ENCODE measurements at places on chromosomes 16 and 17.

DNA sequence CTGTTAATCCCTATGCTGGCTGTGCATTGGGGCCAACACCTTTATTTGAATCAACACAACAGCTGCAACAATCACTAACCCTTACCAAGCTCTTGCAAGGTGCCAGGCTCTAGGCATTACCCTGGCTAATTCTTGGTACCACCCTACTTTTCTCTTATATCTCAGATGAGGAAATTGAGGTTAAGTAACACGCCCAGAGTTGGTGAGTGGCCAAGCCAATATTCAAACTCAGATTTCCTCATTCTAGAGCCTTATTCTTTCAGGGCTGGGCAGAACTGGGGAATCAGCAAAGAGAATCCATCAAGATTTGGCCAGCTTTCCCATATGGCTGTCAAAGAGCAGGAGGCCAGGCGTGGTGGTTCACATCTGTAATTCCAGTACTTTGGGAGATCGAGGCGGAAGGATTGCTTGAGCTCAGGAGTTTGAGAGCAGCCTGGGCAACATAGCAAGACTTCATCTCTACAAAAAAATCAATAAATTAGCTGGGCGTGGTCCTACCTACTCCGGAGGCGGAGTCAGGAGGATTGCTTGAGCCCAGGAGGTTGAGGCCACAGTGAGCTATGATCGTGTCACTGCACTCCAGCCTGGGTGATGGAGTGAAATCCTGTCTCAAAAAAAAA, 23.7 kb downstream of the ARSG start:
- H3K27ac ChIP-seq, result no peak overlapping the region
- H3K27me3 ChIP-seq, result peaks cover 3% of the 10 kb centered on the region
- peaks cover 31% of the 10 kb centered on the region for H3K4me1 ChIP-seq
- peak overlapping the region; percentile 60 for H3K4me3 ChIP-seq
- peaks cover 9% of the 10 kb centered on the region for H3K36me3 ChIP-seq
- DNase-seq, result no peak

- no peak for DNase-seq
- H3K27ac ChIP-seq, result peak overlapping the region; percentile 99
- H3K27me3 ChIP-seq, result no peaks in the 10 kb centered on the region
- H3K4me1 ChIP-seq, result peaks cover 17% of the 10 kb centered on the region
Observed at GRCh38 chr17:27352448-27353032, 58.6 kb downstream of the WSB1 start.

GRCh38 chr17:12007466-12007865, 10.2 kb upstream of the ZNF18 start:
- no peaks in the 10 kb centered on the region for H3K4me1 ChIP-seq
- H3K4me3 ChIP-seq, result no peak overlapping the region
- H3K27ac ChIP-seq, result no peak overlapping the region

DNA sequence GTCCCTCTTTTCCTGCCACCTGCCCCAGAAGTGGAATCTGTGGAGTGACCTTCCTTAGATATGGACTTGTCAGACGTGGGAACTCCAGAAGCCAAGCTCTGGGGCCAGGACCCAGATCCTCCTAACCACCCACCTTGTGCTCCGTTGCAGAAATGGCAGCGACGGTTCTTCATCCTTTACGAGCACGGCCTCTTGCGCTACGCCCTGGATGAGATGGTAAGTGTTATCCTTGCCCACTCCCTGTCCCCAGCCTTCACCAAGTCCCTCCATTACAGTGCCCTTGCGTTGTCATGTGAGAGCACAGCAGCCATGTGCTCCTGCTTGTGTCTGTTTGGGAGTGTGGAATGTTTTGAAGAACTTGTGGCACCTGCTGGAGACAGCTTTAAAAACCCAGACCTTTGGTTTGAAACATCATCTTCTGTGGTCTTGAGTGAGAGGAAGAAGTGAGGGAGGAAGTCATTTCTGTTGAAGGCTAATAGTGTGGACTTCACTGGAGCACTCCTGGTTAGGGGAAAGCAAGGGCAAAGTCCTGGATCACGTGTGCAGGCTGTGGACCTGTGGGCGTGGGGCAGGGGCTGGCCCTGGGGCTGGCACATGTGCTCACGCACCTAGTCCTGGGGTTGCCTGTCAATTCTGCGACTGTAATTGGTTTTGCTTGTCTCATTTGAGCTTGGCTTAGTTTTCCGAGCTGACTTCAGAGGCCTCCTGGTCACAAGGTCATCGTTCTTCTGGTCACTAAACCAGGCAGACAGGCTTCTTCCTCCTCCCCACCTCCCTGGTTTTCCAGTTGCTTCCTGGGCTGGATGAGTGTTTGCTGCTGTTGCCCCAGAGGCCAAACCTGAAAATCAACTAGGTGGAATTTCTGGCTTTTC, 35.8 kb downstream of the MPRIP start:
- H3K27ac ChIP-seq, result peak overlapping the region; percentile 67
- no peaks in the 10 kb centered on the region for H3K27me3 ChIP-seq
- H3K36me3 ChIP-seq, result peaks cover 29% of the 10 kb centered on the region
- no peak overlapping the region for H3K4me3 ChIP-seq
- H3K4me1 ChIP-seq, result peaks cover 22% of the 10 kb centered on the region

DNA sequence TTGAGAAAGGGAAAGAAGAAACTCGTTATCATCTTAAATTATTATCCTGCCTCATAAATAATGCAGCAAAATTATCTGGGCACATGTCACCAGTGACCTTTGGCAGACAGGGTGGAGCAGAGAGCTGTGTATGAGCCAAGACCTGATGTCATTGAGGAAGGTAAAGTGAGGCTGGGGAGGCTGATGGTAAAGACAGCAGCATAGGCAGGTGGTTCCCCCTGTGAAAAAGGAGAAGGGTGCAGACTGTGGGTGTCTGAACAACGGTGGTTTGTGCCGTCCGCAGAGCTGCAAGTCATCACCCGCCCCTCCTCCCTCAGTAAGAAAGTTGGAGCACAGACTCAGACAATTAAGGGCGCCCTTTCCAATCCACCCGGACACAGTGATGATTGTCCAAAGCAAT, 30.8 kb upstream of the METTL16 start:
- H3K4me3 ChIP-seq, result no peak overlapping the region
- peak; percentile 10 for DNase-seq
- H3K27ac ChIP-seq, result no peak overlapping the region
- no peaks in the 10 kb centered on the region for H3K36me3 ChIP-seq

GRCh38 chr17:71084219-71084618, 914.9 kb downstream of the KCNJ2 start:
- no peaks in the 10 kb centered on the region for H3K36me3 ChIP-seq
- H3K4me1 ChIP-seq, result no peaks in the 10 kb centered on the region
- H3K27me3 ChIP-seq, result no peaks in the 10 kb centered on the region
- no peak for DNase-seq
- no peak overlapping the region for H3K4me3 ChIP-seq
- H3K27ac ChIP-seq, result no peak overlapping the region

GRCh38 chr17:39173080-39173479, 7.1 kb upstream of the ARL5C start:
- peaks cover 6% of the 10 kb centered on the region for H3K4me1 ChIP-seq
- peaks cover 19% of the 10 kb centered on the region for H3K27me3 ChIP-seq
- no peak overlapping the region for H3K4me3 ChIP-seq

DNA sequence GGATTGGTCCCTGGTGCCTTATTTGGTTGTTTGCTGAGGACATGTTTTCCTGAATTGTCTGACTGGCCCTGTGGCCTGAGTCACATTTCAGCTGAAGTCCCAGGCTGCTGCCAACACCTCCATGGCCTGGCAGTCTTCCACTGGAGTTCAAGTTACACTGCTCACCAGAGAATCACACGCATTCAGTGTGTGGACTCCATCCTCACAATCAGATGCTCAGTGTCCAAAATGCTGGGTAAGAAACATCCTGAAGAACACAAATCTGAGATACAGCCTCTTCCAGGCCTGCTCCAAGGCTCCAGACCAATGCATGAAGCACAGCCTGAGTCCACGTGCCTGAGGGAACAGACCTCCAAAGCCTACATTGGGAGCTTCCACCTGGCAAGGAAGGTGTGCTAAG, 19.2 kb downstream of the CD300LB start:
- H3K4me3 ChIP-seq, result no peak overlapping the region
- H3K27me3 ChIP-seq, result peaks cover 10% of the 10 kb centered on the region
- DNase-seq, result no peak
- no peak overlapping the region for H3K27ac ChIP-seq

DNA sequence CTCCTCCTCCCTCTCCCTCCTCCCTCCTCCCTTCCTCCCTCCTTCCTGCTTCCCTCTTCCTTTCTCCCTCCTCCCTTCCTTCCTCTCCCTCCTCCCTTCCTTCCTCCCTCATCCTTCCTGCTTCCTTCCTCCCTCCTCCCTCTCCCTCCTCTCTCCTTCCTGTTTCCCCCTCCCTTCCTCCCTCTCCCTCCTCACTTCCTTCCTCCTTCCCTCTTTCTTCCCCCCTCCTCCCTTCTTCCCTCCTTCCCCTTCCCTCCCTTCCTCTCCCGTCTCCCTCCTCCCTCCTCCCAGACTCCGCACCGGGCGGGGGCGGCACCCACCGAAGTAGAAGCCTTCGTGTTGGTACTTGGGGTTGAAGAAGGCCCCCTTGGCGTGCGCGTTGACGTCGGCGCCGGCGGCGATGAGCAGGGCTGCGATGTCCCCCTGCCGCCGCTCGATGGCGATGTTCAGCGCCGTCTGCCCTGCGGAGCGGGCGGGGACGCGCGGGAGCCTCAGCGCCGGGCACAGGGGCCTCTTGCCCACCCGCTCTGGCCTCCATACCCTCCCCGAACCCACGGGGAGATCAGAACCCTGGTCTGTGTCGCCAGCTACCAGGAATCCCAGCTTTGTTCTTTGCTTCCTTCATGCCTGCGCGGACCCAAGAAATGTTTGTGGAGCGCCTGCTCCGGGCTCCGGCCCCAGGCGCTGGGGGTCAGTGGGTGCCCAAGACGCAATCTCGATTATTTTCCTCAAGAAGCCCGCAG, 22.2 kb downstream of the TRPV3 start:
- peaks cover 3% of the 10 kb centered on the region for H3K36me3 ChIP-seq
- peak overlapping the region; percentile 68 for H3K27ac ChIP-seq
- H3K4me3 ChIP-seq, result peak overlapping the region; percentile 53
- peak; percentile 67 for DNase-seq

DNA sequence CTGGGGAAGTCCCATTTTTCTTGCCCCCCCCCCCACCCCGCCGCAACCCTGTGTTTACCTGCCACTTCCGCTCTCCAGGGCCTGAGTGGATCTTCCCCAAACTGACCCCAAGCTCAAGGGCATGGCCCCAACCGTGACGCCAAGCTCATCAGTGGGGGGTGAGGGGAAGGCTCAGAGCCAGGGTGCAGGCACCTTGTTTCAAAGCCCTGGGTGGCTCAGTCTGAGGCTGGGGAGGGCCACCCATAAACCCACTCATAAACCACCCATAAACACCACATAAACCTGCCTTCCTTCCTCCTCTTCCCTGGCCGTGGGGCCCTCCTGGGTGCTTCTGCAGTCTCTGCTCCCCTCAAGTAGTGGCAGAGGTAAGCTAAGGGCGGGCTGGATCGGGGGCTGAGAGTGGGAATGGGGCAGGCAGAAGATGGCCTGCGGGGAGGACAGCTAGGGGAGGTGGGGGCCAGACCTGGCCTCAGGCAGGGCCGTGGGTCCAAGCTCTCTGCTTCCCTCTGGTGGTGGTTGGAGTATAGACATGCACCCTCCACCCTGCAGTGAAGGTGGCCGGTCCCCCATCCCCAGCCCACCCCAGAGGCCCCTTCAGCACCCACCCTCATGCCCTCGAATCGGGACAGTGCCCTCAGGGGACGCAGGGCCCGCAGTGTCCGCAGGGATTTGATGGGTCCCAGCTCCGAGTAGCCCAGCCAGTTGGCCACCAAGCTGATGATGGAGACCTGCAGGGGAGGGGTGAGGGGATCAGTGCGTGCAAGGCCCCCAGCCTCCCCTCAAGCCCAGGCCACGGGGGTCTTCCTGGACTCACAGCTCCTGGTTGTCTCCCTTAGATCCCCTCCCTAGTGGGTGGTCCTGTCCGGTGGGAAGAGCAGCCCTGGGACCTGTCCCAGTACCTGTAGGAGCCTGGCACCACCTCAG, 14.6 kb upstream of the CD79B start:
- H3K27ac ChIP-seq, result peak overlapping the region; percentile 88
- H3K27me3 ChIP-seq, result no peaks in the 10 kb centered on the region
- peaks cover 2% of the 10 kb centered on the region for H3K36me3 ChIP-seq
- H3K4me1 ChIP-seq, result peaks cover 37% of the 10 kb centered on the region
- H3K4me3 ChIP-seq, result peak overlapping the region; percentile 89

- no peaks in the 10 kb centered on the region for H3K27me3 ChIP-seq
- no peaks in the 10 kb centered on the region for H3K4me1 ChIP-seq
- H3K27ac ChIP-seq, result no peak overlapping the region
- peaks cover 43% of the 10 kb centered on the region for H3K36me3 ChIP-seq
- H3K4me3 ChIP-seq, result no peak overlapping the region
Observed at GRCh38 chr17:534071-534691, 180.5 kb downstream of the VPS53 start.

GRCh38 chr16:50568187-50568815, 20.1 kb downstream of the NKD1 start:
- no peak for DNase-seq
- no peaks in the 10 kb centered on the region for H3K27me3 ChIP-seq
- H3K4me3 ChIP-seq, result no peak overlapping the region
- H3K4me1 ChIP-seq, result peaks cover 2% of the 10 kb centered on the region
- H3K27ac ChIP-seq, result no peak overlapping the region
- peaks cover 1% of the 10 kb centered on the region for H3K36me3 ChIP-seq

DNA sequence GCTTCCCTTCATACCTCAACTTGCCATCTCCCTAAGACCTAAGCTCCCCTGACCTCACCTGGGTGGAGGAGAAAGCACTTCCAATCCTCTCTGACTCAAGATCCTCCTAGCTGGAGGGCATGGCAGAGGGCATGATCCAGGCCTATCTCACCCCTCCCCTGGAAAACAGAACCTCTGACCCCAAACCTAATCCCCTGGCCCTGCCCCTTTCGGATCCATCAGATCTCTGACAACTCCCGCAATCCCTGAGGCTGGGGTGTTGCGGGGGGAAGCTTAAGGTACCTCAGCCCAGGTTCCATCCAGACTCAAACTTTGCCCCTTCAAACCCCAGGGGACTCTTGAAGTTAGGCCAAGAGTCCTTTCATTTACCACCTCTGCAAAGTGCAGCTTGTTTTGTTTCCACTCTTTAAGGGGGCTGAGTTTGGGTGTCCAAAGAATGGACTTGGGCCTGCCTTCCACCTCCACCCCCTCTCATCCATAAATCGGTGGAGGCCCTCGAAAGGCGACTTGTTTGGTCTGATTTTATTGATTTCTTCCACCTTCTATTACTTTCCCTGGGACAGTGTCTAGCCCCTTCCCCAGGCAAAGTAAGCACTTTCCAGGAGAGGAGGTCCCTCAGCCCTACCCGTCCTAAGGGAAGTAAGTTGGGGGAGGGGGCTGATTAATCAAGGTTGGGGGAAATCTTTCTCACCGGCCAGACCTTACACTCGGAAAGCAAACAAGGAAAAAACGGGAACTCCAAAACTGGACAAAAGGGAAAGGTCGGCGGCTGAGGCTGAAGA, 2.6 kb downstream of the EPOP start:
- no peak for DNase-seq
- H3K4me3 ChIP-seq, result no peak overlapping the region
- no peak overlapping the region for H3K27ac ChIP-seq
- no peaks in the 10 kb centered on the region for H3K36me3 ChIP-seq
- peaks cover 40% of the 10 kb centered on the region for H3K27me3 ChIP-seq
- peaks cover 23% of the 10 kb centered on the region for H3K4me1 ChIP-seq

DNA sequence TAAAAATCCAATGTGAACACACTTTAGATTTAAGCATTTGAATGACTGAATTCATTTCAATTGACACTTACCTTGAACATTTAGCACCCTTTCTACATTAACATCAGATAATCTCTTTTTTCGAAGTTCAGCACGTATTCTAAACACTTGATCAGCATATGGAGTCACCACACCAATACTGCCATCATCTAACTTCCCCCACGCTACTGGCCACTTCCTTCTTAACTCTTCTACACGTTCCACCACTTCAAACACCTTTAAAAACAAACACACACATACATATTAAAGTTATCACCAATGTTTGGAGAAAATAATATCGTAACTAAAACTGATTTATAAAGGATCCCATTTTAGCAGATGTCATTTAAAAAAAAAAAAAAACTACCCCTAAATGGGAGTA, 93.5 kb downstream of the CACNG1 start:
- no peak overlapping the region for H3K4me3 ChIP-seq
- no peak for DNase-seq
- H3K36me3 ChIP-seq, result peaks cover 34% of the 10 kb centered on the region
- H3K27me3 ChIP-seq, result no peaks in the 10 kb centered on the region
- peaks cover 2% of the 10 kb centered on the region for H3K4me1 ChIP-seq
